Activated naive CD4-positive, alpha-beta T cell treated with anti-CD3 and anti-CD28 coated beads, Interleukin-2, amount 50 U/mL, for 72 hours (primary cell): ENCODE measurements at places on chromosomes 16 and 17. TPM values are rescaled to one million over a fixed set of nuclear protein-coding genes. Genes with fewer than 3 reads are reported as not detected.

- DNase-seq, result no peak
These were observed 42.9 kb downstream of the PRKCA start for GRCh38 chr17:66345264-66345663.

- DNase-seq, result no peak
These were observed 61.5 kb downstream of the USP22 start for GRCh38 chr17:20981046-20981920.

- DNase-seq, result no peak
These were observed 74.2 kb downstream of the CRISPLD2 start for GRCh38 chr16:84893849-84894599.

GRCh38 chr16:67533024-67533560, 4.5 kb downstream of the RIPOR1 start:
- no peak for DNase-seq

DNA sequence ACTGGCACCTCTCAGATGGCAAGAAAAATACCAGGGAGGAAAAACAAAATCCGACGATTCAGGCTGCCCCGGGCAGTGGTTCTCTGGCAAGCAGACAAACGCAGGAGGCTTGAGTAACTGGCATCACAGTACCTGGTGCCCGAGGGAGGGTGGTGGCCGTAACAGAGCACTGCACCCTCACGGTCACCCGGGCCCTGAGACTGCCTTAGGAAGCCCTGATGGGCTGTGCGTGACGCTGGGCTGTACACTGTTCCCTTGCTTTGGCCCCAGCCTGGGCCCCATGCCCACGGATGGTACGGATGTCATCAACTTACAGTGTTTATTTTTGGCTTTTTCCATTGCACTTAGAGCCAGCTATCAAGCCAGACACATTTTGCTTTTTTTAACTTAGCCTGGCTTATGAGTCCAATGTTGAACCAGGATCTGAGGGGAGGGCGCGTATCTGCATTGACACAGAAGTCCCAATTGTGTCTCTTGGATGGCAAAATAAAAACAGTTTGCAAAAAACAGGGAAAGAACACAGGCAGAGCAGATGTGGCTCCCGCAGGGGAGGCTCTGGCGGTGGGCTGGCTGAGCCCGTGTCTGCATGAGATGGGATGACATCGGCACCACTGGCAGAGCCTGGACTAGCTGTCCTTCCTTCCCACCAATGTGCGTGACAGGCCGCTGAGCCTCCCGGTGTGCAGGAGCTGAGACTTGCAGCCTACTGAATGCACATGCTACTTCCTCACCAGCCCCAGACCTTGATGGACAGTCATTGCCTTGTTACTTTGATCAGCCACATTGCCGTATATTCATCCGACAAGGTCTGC, 287.7 kb downstream of the FOXL1 start:
- no peak for DNase-seq

DNA sequence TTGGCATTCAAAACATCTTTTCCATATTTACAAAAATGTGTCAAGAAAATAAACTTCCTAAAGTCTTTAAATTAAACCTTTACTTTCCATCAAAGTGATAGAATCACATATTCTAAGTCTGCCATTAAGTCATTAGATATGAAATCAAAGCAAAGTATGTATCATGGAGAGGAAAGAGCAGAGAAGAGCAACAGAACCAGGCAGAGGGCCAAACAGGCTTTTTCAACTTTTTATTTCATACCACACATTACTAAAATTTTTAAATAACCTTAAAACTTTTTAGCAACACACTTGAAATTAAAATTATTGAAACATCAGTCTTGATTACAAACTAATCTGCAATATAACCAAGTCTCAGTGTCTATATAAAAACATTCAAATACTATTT, 13.8 kb downstream of the SIAH1 start:
- no peak for DNase-seq

DNA sequence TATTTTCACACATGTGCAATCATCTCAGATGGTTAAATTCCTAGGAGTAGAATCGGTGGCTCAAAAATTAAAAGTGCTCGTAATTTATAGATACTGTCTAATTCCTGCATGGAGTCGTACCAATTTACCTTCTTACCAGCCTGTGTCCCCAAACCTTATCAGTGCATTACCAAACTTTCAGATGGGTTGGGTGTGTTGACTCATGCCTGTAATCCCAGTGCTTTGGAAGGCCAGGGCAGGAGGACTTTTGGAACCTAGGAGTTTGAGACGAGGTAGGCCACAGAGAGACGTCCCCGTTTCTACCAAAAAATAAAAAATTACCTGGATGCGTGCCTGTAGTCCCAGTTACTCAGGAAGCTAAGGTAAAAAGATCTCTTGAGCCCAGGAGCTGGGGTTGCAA, 34.5 kb upstream of the GPRC5B start:
- no peak for DNase-seq

GRCh38 chr17:72173499-72174116, 52.8 kb downstream of the SOX9 start:
- no peak for DNase-seq

GRCh38 chr16:87092958-87093357, 224.2 kb downstream of the C16orf95 start:
- no peak for DNase-seq

- no peak for DNase-seq
These were observed 236.7 kb upstream of the GOT2 start for GRCh38 chr16:58970775-58971174.

GRCh38 chr17:52148288-52148968, 10.1 kb downstream of the CA10 start:
- no peak for DNase-seq

GRCh38 chr17:12342161-12342560, 321.5 kb downstream of the MAP2K4 start:
- DNase-seq, result no peak

GRCh38 chr17:40014375-40014980, 762 bp upstream of the CSF3 start:
- DNase-seq, result no peak

DNA sequence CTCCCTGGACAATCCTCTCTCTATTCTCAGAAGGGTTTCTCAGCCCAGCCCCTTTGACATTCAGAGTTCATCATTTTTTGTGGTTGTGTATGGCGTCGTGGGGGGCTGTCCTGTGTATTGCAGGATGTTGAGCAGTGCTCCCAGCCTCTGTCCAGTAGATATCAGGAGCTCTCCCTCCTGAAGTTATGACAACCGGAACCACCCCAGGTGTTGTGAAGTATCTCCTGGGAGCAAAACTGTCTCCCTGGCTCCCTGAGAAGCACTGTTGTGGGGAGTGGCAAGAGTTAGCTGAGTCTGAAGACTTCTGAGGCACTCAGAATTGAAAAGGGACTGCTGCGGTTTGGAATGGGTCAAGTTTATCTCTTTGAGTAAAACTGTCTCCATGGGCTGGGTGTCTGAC, 55.9 kb upstream of the MGAT5B start:
- DNase-seq, result no peak

- DNase-seq, result no peak
These were observed 142.4 kb upstream of the MYOCD start for GRCh38 chr17:12523244-12523643.

- no peak for DNase-seq
These were observed 215.3 kb downstream of the C16orf95 start for GRCh38 chr16:87101903-87102302.

DNA sequence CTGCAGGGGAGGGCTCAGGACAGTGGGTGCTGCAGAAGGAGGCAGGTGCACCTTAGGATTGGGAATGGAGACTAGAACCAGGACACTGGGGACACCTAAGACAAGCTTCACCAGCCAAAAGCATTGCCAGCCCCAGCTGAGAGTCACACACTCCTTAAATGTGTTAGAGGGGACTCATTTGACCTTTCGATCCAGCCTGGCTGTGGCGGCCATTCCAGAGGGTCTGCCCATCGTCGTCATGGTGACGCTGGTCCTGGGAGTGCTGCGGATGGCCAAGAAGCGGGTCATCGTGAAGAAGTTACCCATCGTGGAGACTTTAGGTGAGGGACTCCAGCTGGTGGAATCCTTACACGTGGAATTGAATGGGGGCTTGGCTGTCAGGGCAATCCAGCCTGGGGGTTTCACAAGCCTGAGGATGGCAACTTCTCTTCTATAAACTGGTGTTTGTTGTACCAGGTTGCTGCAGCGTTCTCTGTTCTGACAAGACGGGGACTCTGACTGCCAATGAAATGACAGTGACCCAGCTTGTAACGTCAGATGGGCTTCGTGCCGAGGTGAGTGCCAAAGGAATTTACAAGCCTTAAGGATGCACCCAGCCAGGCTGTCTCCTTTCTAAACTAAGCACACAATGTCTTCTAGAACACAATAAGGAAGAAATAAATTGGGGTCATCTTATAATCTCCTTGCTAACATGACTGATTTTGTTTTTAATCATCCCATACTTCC, 65.3 kb downstream of the MEAK7 start:
- no peak for DNase-seq

DNA sequence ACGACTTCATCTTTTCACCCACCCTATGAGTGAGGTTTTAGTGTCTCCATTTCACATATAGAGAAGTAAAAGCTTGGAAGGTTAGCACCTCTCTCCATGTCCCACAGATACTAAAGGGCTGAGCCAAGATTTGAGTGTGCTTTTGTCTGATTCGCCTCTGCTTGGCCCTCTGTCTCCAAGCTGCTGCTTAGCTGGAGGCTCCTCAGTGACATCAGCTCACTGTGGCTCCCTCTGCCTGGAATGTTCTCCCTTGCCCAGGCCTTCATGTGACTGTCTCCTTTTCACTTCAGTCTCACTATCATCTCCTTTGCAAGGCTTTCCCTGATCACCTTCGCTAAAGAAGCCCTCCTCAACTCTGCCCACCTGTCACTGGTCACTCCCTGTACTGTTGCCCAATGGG, 84.5 kb upstream of the HSBP1 start:
- no peak for DNase-seq

The CEP112 gene
- total RNA-seq, result 1.2 TPM

The NPIPA8 gene
- 32.4 TPM for total RNA-seq

The MRM1 gene
- 8.0 TPM for total RNA-seq

The EVI2A gene
- total RNA-seq, result 16.3 TPM

The CCL7 gene
- not detected for total RNA-seq
